Globus pallidus (tissue), 1 donor: ENCODE measurements at places on chromosomes 11 and 22.

GRCh38 chr11:35909511-35910265 lies 34.2 kb upstream of the LDLRAD3 start:
- DNase-seq, result no peak

- peak; percentile 32 for DNase-seq
Measured at GRCh38 chr11:109972181-109972715, 120.9 kb upstream of the ZC3H12C start.

- no peak for DNase-seq
Measured at GRCh38 chr11:134362192-134362901, 30.6 kb downstream of the GLB1L2 start.

DNA sequence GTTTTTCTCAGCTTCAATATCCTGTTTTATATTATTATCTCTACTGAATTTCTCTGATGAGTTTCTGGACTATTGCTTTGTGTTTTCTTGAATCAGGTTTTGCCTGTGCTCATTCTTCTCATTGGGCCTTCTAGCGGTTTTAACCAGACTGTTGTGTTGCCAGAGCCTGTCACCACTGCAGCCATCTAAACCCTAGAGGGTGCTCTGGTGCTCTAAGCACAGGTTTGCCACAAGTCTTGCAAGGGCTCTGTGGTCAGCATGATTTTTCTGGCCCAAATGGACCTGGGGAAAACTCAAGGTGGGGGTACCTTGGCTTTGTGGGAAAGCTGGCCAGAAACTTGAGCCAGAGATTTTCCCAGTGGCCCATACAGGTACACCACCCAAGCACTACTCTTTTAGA lies 52.4 kb upstream of the TYR start:
- no peak for DNase-seq

- no peak for DNase-seq
Measured at GRCh38 chr11:45652781-45653180, 12.6 kb downstream of the CHST1 start.

- no peak for DNase-seq
Measured at GRCh38 chr22:44918925-44919392, 90.8 kb downstream of the PHF21B start.

DNA sequence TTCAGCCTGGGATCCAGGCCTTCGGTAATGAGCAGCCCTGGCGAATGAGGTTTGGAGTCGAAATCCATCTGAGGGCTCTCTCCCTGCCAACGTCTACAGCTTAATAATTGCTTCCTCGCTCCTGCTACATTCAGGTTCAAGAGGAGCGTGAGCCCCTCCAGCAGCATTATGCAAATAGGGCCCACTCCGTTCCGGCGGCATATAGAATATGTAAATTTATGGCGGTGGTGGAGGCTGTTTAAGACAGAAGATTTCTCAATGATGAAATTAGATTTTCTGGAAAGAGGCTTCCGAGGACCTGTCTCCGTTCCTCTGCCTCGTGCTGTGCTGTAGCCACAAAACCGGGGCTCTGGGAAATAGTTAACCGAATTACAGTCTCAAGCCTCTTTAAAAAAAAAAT lies 402.8 kb downstream of the MIAT start:
- no peak for DNase-seq

DNA sequence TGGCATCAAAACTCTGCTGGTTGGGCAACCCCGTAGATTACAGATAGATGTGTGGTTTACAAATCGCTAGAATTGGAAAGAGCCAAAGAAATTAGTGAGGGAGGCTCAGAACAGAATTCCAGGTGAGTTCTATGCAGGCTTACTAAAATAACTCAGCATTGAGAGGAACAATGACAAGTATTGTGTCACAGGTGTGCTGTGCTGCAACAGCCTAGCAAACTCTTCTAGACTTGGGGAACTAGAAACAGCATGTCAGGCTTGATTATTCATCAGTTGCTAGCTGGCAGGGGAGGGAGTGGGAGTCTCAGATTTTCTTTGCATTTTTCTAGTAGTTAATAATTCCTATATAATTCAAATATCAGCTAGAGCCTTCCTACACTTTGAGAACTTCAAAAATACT lies 26.3 kb upstream of the RASD2 start:
- no peak for DNase-seq

- no peak for DNase-seq
Measured at GRCh38 chr11:24543771-24544170, 46.9 kb downstream of the LUZP2 start.

DNA sequence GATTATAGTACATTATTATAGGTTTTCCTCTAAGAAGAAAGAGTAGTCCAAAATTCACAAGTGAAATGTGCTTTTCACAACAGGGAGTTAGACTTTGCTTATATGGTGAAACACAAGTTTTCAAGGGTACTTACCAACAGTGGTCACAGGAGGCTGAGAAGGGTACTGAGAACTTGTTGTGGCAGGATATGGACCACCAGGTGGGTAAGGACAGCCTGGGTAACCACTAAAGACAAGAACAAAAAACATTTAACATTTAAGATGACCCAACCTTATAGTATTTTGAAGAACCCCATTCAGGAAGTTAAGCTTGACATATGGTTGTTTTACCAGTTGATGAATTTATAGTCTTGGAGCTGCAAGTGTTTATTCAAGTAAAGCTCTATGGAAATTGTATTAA lies 24.4 kb downstream of the TSG101 start:
- DNase-seq, result no peak

DNA sequence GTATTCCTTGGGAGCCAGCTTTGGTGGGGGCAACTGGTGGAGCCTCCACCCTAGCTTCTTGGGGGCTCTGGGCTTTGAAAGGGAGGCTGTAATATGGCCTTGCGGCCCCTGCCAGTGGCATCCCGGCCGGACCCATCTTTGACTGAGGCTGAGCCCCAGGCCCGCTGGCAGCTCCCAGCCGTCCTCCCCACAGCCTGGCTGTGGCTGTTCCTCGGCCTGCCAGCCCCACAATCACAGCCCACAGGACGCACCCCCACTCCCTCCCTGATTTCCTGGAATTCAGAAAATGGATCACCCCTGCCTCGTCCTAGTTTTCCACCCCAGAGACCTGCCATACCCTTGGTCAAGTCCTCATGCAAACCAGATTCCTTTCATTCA lies 23.2 kb downstream of the SERPINH1 start:
- DNase-seq, result no peak

- DNase-seq, result no peak
Measured at GRCh38 chr11:129041611-129042018, 98.9 kb upstream of the TP53AIP1 start.

DNA sequence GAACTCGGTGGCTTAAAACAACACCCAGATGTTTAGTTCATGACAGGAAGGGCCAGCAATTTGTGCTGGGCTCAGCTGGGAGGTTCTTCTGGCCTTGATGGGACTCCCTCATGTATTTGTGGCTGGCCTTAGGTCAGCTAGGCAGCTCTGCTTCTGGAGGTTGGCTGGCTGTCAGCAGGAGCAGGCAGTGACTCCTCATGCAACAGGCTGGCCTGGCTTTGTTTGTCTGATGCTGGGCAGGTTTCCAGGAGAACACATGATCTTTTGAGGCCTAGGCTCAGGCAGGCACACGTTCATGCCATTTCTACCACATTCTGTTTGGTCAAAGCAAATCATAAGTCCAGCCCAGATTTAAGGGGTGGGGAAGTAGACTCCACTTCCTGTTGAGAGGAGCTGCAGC lies 571.2 kb downstream of the TBC1D22A start:
- no peak for DNase-seq

DNA sequence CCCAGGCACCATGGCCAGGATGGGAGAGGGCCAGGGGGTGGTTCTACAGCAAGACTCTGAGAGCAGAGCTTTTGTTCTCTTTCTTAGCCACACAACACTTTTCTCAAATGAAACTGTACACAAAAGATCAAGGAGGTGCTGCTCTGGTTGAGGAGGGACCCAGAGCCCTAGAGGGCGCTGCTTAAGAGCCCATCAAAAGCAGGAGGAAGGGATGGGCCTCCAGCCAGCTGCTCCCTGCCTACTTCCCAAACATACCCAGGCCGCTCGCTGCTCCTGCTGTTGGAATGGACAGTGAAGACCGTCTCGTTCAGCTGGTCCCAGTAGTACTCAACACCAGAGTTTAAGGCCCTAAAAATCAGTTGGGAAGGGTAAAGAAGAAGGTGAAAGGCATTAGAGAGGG lies 18.4 kb upstream of the CHRM4 start:
- DNase-seq, result no peak

DNA sequence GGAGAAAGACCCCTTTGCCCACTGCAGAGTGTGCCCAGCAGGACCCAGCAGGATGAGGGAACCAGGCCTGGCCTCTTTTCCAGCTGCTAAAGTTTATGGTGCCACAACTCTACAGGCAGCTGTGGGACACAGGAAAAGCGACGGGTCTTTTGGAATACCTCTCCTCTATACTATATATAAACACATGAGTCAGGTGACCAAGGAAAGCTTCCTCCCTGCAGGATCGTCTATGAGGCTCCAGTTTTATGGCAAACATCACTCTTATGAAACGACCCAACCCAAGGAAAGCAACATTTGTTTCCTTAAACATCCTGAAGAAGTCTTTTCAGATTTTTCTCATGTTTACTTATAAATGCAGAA lies 102.8 kb upstream of the AKIP1 start:
- no peak for DNase-seq

DNA sequence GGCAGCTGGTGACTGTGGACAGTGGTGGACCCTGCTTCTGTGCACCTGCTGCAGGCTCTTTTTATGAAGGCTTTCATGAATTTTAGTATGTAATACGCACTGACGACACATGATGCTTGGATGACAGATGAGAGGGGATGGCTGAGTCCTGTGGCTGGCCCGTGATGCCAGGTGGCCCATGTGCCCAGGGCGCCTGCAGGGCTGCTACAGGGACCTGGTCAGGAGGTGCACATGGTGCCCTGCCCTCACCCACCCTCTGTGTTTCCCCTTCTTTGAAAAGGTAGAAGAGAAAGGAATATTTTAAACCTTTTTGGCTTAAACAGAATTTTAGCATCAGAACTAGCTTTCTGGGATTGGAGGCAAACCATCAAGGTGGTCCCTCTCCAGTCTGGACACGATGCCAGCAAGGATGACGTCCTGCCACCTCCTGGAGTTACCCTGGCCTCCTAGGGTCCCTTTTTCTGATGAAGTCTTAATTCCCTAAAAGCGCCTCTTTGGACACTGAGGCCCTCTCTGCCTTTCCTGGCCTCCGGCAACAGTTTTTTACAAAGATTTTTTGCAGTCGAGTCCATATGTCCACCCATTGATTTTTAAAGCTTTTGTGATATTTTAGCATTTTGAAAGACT lies 5.4 kb upstream of the RANBP1 start:
- DNase-seq, result no peak

- no peak for DNase-seq
Measured at GRCh38 chr11:82996966-82997606, 74.6 kb downstream of the RAB30 start.

- DNase-seq, result no peak
Measured at GRCh38 chr11:25562417-25562816, 769.5 kb upstream of the ANO3 start.

- no peak for DNase-seq
Measured at GRCh38 chr11:78783846-78784245, 209.2 kb upstream of the NARS2 start.

DNA sequence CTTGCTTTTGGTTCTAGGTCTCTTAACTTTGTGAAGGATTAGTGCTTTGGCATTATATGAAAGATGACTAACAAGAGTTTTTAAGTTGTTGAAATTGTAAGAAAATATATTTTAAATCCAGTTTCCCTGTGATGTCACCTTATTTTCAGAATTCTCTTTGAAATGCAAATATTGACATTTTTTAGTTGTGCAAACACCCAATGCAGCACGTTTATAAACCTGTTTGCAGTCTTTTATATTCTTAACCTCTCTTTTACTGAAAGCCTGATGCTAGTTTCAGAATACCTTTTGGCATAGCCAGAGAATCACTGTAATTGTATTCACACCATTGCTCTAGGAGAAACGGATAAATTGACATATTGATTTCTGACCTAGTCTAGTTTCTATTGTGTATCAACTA lies 42.8 kb upstream of the SLC37A2 start:
- no peak for DNase-seq

DNA sequence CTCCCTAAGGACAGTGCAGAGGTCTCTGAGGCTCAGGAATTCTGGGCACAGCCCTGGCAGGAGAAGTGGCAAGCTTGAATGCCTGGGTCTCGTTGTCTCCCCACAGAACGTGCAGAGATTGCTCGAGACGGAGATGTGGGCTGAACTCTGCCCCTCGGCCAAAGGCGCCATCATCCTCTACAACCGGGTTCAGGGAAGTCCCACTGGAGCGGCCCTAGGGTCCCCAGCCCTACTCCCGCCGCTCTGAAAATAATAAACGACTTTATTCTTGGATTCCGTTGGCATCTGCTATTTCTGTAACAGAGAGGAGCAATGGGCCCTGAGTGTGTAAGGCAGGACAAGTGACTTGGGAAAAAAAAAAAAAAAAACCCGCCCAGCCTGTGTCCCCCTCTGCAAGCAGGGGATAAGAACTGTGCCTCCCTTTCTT lies 591 bp upstream of the DNAJC4 start:
- DNase-seq, result peak; percentile 11

DNA sequence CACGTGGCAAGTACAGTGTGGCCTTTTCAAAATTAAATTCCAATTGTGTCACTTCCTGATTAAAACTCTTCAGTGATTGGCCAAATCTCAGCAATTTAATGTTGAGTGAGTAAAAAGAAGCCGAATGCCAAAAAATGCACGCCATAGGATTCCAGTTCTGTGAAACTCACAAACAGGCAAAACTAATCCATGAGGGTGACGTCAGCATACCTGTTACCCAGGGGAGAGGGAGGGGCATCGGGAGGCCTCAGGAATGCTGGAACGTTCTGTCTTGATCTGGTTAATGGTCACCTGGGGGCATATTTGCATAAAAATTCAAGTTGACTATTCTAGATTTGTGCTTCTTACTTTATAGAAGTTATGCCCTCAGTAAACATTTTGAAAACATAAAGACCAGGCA lies 39.9 kb upstream of the RAB1B start:
- DNase-seq, result no peak

DNA sequence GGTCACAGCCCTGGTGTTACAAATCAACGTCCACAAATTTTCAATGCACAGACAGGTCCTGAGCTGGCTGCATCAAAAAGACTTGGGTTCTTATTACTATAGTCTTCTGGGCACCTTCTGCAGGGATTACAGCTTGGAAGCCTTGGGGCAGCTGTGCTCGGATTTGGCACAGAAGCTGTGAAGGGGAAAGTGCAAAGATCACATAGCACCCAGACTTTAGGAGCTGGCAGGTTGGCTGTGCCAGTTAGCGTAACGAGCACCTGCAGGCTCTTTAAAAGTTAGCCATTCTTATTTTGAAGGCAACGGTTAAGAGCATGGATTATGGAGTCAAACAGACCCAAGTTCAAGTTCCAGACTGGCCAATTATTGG lies 100.4 kb downstream of the ARL14EP start:
- no peak for DNase-seq

DNA sequence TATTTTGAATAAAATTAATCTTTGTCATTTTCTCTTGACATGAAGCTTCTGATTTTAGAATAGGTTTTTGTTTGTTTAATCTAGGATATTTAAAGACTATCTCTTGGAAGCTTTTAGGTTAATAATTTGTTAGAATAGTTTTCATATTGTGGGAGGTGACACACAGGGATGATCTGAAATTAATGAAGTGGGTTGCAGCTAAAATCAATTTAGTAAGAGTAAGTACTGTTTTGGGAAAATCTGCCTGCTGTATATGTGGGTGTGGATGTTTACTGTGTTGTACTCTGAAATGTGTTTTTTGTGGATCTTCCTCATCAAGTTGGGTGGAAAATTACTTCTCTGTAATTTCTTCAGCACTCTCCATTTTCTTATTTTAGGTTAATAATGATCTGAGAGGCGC lies 67.3 kb downstream of the BID start:
- DNase-seq, result peak; percentile 24
